ENCODE measurements at places on chromosomes 5 and 9.
A peak's percentile ranks its signal among the peaks of the same experiment; 100 is the strongest.

DNA sequence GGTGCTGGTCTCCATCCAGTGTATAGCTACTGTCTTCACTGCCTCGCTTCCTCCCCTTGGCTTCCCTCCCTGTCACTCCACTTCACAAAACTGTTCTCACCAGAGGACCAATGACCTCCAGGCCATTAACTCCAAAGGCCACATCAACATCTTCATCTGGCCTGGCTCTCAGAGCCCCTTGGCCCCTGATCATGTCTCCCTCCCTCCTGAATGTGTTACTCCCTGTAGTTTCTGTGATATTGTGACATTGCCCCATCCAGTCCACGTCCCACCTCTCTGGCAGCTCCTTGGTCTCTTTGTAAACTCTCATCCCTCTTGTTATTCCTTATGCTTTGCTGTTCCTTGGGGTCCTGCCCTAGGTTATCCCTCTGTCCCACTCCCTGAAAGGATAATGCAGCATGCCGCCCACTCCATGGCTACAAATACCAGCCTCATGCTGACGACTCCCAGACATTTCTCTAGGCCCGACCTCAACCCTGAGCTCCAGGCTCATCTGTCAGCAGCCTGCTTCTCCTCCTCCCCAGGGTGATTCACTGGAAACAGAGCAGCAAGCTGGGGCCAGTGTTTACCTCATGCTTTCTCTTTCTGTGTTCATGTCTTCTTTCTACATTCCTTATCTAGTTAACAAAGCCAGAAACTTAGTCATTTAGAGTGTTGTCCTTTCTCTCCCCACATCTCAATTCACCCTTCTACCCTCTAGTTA, 312.2 kb downstream of the SPOCK1 start:
- DNase-seq: peak; percentile 38

GRCh38 chr5:117455236-117456233, 880.9 kb upstream of the SEMA6A start:
- no peak for DNase-seq

- no peak for DNase-seq
Measured at GRCh38 chr5:167804512-167805220, 486.8 kb upstream of the WWC1 start.

- no peak for DNase-seq
Measured at GRCh38 chr9:35396560-35397215, 93.2 kb upstream of the RUSC2 start.

DNA sequence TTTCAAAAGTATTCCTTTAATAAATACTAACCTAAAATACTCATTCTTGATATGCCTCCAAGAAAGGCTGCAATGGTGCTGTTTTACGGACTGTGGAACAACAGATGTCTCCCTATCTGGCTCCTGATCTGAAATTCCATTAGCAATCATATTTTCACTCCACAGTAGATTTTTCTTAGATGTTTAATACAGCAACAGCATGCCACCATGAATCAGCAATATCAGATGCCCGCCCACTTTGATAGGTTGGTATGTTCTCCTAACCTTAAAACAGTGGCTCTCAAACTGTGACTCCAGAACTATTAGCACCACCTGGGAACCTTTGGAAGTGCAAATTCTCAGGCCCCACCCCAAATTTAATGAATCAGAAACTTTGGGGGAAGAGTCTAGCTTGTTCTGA, 110.2 kb downstream of the MLLT3 start:
- no peak for DNase-seq

DNA sequence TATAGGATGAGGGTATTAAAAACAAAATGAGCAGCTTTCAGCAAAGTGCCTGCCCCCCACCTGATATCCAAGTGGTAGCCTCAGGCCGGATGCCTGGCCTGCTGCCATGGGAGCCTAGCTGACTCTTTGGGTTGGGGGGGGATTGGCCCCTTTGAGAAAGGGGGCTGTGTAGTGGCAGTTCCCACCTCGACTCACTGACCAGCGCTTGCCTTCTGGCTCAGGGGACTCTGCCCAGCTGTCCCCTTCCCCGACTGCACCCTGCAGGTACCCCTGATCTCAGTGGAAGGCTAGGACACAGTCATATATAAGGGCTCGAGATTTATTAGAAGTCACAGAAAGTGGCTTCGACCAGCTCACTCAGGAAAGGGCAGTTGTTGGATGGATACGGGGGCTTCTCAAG, 1.5 kb upstream of the NEUROG1 start:
- no peak for DNase-seq

DNA sequence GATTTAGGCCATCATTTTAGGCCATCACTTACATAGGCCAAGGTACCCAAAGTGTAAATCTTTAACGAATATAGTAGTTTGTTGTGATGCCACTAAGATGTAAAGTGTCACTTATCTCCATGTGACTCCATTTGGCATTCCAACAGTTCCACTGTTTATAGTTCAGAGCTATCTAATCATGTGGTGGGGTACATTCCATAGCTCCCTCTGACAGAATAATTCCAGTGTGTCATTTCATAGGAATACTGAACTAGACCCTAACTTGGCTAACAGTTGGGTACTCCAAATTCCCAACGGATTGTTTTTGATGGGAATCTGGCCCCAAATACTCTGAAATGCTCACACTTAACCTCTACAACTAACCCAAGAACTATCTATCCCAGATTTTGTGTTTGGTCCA, 76.7 kb upstream of the FST start:
- no peak for DNase-seq

Measured in tibial artery (tissue), 4 donors.